ENCODE measurements at places on chromosomes 2 and 18.

DNA sequence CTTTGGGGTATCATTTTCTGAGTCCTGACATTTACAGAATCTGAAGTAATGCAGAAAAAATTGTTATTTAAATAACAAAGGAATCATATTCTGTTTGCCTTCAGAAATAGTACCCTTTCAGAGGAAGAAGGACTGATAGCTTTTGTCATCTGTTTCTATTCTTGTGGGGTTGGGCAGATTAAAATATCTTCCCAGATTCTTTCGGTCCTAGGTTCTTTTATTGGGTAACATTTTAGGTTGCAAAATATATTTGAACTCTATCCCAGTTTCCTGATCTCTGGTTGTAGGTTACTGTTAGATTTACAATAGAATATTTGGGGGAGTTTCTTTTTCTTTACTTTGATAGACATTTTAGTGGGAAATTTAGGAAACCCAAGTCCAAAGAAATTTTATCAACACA, 550.5 kb downstream of the SPAG16 start:
- no peak for ATAC-seq

- peak; percentile 18 for ATAC-seq
Observed at GRCh38 chr2:230865766-230866755, 1.3 kb downstream of the ITM2C start.

GRCh38 chr2:140338795-140339194, 1558.6 kb upstream of the NXPH2 start:
- ATAC-seq, result no peak

- no peak for ATAC-seq
Observed at GRCh38 chr2:13667415-13667757, 950.6 kb downstream of the TRIB2 start.

DNA sequence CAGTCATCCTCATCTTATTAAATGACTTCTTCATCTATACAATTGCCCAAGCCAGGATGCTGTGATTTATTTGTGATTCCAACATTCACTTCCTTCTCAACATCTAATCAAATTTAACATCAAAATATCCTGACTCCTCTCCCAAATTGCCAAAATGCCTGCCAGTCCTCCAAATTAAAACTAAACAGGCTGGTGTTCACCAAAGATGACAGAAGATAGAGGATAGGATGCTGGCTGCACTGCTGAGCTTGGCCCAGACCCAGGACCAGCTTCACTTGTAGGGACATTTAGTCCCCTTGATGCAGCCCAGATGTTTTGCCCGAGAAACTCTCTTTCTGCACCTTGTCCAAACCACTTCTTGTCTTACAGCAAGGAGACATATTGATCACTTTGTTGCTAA, 540.0 kb upstream of the CNTNAP5 start:
- no peak for ATAC-seq

DNA sequence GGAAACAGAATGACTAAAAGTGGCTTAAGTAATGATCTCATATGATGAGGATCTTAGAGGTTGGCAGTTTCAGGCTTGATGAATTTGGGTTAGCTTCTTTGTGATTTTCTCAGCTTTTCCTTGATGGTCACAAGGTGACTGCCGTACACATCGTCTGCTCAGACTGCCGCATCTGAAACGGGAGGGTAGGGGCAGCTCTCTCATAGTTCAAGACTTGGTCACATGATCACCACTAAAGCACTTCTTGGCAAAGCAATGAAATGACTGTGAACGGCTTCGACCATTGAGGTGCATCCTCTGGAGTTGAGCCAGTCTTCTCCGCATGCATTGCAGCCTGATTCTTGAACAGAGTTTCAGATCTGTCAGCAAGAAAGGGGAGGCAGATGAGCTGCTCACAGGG, 43.8 kb downstream of the LPIN1 start:
- ATAC-seq, result no peak

DNA sequence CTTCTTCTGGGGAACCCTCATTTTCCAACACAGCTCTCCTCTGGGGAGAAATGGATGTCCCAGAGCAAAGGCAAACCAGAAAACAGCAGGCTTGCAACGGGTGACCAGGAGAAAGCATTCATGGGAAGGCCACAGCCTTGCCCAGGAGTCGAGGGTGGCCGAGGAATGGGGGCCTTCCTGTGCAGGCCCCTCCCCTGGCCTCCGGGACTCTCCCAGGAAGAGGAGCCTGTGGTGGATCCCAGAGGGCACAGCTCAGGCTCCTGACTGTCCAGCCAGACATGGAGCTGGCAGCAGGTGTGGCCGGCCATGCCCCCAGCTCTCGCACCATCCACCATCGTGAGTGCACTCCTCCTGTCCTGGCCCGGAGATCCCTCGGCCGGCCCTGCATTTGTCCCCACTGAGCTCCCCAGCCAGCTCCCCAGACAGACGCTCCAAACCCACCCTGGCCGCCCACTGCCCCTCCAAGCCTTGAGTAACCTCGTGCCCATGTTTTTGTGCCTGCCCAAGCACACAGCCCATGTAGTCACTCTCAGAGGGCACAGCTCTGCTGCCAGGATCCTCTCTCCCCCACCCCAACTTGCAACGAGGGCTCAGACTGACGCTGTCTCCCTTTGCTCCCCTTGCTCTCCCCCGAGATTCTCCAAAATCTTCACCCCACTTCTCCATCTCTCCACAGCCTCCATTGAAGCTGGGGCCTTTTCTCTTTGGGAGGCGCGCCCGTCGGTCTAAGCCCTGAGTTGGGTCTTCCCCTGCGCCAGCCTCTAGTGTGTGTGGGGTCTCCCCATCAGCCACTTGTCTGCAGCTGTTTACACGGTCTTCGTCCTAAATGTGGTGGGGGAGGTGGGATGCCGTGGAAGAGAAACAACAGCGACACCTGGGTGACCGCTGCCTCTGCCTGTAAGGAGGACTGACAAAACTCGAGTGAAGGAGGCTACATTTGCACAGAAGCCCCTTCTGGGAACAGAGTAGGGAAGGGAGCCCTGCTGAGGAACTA, 9.8 kb downstream of the PRLH start:
- no peak for ATAC-seq

DNA sequence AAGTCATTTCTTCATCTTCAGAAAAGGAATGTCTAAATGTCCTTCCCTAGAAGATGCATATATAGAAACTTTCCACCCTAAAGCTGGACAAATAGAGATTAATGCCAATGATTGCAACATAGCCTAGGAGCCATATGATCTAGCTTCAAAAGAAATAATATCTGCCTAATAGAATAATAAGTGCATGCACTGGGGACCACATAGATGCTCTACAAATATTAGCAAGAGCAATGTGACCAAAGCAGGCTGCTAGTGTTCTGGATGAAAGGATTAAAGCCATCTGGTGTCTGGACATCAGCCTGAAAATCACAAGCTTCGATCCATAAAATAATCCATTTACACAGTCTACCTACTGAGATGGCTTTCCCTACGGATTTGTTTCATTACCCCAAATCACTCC, 280.1 kb upstream of the KLHL14 start:
- no peak for ATAC-seq

- no peak for ATAC-seq
Observed at GRCh38 chr2:43070030-43070429, 156.4 kb downstream of the ZFP36L2 start.

DNA sequence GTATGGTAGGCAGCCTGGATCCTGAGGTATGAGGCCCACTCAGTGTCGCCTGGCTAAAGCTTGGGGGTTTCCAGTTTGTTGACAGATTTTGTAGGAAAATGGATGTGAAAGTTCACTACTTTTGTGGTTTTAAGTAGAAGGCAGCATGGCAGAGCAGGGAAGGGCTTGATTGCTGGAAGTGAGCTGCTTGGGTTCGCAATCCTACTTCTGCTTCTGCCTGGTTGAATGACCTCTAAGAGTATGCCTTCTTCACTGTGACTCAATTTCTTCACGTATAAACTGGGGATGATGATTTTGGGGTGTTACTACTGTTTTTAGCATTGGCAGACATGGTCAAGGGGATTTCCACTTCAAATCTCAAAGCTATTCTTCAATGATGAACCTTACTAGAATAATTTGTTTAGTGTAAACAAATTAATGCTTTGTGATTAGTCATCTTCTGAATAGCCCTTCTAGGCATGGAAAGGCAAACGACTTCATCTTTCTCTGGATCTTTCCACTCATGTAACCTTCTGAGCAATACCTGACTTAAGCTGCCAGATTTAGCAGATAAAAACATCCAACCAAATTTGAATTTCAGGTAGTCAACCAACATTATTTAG, 13.2 kb downstream of the BMP10 start:
- peak; percentile 96 for ATAC-seq

- no peak for ATAC-seq
Observed at GRCh38 chr18:7737550-7737949, 170.4 kb downstream of the PTPRM start.

- ATAC-seq, result no peak
Observed at GRCh38 chr2:37795456-37795855, 124.0 kb upstream of the CDC42EP3 start.

GRCh38 chr2:237581751-237582746, 8.5 kb downstream of the RAB17 start:
- ATAC-seq, result peak; percentile 83

DNA sequence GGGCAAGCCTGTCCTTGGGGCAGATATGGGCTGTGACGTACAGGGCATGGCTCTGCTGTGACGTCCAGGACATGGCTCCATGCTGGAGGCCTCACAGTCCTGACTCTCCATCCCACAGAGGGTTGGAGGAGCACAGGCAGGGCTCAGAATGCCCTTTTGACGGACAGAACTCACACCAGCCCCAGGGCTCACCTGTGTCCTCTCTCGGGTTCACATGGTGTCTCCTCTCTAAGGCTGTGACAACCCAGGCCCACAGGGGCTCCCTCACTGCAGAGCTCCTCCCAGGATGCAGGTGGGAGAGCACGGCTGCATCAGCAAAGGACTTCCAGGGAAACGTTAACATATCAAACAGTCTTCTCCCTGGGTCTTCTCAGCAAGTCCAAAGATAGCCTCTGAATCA, 133.8 kb downstream of the EIPR1 start:
- ATAC-seq, result peak; percentile 64

DNA sequence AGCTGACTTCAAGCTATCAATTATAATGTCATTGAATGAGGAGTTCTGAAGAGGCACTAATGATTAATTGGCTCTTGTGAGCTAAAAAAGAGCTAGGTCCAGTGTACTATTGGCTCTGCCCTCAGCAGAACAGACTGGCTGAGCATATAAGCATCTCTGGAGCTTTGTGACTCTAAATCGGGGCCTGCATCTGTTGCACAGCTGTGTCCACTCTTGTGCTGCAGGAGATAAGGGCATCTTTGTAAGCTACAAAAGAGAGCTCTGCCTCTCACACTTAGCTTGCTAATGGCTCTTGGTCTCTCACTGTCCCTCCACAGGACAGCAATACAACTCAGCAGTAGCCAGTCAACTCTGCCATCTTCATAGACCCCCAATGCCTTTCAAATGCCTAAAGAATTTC, 61.5 kb upstream of the L3MBTL4 start:
- ATAC-seq, result no peak

GRCh38 chr2:202019689-202020450, 13.8 kb upstream of the FZD7 start:
- no peak for ATAC-seq
